Smooth muscle cell of bladder (primary cell): ENCODE measurements at places on chromosomes 16 and 17. TPM values are rescaled to one million over a fixed set of nuclear protein-coding genes. Genes with fewer than 3 reads are reported as not detected.

ZG16 gene
- total RNA-seq = not detected in 2 replicates

SYT17 gene
- total RNA-seq = under 0.01 and 0.18 TPM in 2 replicates

ABCC12 gene
- total RNA-seq = not detected in 2 replicates

PDIA2 gene
- total RNA-seq = 0.37 TPM in 1 of 2 replicates, not detected in the other

IL32 gene
- total RNA-seq = 2.1 and 8.2 TPM in 2 replicates

CLEC3A gene
- not detected in 2 replicates for total RNA-seq

NXPH3 gene
- 0.14 and 0.55 TPM in 2 replicates for total RNA-seq
